HTR-8/SVneo (cell line): ENCODE measurements at places on chromosomes 2 and 18.

GRCh38 chr2:69097891-69098655, 85.1 kb downstream of the ANTXR1 start:
- no peak for DNase-seq

DNA sequence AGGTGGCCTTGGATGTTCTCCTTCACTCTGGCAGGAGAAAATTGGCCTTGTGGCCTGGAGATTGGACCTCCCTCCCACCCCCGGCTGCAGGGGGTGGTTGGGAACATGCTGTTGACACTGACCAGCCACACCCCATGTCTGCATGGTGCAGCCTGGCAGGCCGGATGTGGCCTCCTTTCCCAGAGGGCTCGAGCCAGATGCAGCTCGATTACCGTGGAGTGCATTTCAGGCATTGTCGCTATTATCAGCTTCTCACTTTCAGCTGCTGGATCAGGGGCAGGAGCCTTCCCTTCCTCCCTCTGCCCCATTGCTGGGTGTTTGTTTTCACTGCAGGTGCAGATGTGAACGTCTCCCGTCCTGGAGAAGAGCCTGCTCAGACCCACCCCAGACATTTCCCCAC, 211.0 kb upstream of the SIX2 start:
- no peak for DNase-seq

DNA sequence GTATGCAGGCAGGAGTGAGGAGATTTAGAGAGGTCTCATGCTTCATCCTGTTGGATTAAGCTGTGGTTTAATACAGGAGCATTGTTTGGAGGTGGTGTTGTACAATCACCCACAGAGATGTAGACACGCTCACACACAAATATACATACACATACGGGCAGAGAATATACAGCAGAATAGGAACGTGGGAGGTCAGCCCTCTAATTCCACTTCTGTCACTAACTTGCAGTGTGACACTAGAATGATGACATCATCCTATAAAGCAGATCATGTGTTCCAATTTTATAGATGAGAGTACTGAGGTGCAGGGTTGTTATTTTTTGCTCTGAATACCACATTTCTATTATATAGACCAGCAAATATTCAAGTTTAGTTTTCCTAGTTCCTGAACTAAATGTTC, 54.4 kb downstream of the TRIB2 start:
- no peak for DNase-seq

DNA sequence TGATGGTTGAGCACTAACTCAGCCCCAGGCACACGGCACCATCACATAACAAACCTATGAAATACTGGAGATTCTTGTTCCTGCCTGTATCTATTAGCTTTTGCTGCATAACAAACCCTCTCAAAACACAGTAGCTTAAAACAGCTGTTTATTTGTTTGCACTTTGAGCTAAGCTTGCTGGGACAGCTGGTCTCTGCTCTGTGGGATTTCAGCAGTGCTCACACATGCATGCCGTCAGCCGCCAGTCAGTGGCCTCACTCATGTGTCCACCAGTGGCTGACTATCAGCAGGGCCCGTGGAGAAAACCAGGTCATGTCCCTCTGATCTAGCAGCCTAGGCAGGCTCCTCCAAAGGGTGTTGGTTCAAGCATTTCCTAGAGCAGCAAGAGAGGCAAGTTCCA, 52.8 kb upstream of the RAB12 start:
- DNase-seq: no peak

DNA sequence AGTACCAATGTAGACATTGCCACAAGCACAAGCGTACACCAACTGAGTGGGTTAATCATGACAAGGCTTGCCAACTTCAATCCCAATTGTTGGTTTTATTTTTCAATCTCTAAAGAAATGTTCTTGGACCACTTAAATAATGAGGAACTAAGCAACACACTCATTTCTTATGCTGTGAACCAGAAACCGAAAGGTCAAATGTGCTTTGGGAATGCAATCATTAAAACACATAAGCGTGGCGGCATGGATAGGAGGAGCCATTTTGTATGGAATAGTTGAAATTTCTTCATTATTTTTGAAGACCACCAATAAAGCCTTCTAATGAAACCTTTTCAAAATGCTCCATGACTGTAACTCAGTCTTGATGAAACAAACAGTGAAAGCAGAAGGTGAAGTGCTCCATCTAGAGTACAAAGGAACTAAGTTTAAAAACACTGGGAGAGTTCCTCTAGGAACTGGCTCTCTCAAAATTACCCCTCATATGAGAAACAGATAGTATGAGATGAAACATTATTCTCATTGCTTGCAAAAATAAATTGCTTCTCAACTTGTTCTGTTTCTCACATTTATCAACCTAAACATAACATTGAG, 113.2 kb upstream of the CHST9 start:
- DNase-seq: no peak

DNA sequence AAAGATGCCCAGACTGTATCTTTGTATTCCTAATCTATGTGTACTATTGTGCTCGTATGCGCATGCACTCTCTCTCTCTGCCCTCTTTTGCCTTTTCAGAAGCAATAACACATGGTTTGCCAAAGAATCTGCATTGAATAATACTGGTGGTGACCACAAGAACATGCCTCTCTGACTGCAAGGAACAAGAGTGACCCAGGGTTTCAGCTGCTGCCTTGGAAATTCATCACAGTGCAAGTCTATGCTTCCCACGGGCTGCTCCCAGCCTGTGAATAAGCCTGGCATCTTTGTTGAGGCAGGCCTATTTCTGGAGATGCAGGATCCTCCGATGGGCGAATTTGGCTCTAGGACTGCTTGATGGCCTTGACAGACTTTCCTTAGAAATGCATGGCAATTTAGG, 689.4 kb upstream of the FANCL start:
- no peak for DNase-seq

GRCh38 chr2:1052771-1053191, 102.1 kb downstream of the SNTG2 start:
- no peak for DNase-seq

DNA sequence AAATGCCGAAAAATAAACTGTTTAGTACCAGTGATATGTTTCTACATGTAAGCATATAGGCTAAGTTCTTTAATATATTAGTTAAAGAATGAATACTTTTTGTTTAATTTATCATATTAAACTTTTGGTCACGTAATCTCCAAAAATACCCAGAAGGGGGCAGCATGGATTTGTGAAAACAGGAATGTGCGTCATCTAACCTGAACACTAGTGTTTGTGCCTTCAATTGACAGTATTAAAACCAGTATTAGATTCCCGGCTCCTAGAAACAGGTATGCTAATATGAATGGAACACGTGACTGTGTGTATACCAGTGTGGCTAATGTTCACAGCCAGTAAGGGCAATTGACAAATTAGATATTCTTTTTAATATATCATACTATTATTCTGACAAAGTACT, 51.8 kb downstream of the WDR7 start:
- DNase-seq: peak; percentile 9

GRCh38 chr18:3074087-3074486, 61.1 kb upstream of the LPIN2 start:
- no peak for DNase-seq

- DNase-seq: no peak
These were observed 68.8 kb upstream of the SERTAD2 start for GRCh38 chr2:64722291-64723044.

- no peak for DNase-seq
These were observed 108.8 kb downstream of the FMNL2 start for GRCh38 chr2:152443771-152444170.

DNA sequence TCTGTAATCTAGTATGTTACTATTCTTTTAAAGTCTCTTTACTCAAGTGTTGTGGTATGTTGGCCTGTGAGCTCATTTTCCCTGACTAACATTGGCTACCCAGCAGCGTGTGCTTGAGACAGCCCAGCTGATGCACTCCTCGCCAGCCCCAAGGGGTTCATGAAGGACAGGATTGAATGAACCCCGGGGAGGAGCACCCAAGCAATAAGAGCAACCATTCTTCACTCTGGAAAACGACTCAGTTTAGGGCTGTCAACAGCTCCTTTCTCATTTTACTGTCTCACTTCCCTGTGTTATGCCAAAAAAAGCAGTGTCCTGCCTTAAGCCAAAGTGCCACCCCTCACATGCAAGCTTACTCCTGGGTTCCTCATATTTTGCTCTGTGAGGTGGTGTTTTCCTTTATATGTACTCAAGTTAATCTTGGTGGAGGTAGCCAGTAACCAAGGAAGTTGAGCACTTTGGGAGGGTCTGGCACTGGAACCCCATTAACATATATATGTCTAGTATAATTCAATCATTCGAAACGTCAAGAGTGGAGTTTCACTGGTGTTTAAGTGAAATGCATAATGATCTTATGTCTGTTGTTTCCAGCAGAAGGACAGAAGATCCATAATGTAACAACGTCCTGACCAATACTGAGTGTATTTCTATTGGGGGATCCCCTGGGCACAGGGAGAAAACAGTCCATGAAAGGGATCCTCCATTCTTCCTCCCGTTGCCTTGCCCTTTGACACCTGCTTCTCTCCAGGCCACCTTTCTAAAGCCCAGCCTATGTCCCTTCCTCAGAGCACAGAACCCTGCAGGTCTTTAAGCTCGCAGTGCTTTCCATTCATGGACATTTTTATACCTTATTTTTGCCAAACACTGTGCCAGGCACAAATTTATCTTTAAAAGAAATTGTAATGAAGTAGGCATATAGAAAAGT, 43.2 kb downstream of the ATIC start:
- DNase-seq: no peak

GRCh38 chr18:65363011-65363410, 387.8 kb upstream of the CDH7 start:
- no peak for DNase-seq

- peak; percentile 62 for DNase-seq
These were observed 1.8 kb upstream of the ALK start for GRCh38 chr2:29923110-29923721.

DNA sequence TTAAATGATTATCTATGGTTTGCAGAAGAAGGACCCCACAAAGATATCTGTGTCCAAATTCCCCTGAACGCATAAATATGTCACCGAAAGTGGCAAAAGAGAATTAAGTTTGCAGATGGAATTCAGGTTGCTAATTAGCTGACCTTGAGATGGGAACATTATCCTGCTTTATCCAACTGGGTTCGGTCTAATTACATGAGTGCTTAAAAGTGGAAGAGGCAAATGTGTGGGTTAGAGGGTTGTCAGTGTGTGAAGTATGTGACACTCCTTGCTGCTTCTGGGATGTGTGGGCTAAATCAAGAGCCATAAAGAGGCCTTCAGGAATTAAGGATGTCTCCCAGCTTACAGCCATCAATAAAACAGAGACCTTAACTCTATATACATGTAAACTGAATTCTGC, 53.5 kb downstream of the CDH19 start:
- no peak for DNase-seq

DNA sequence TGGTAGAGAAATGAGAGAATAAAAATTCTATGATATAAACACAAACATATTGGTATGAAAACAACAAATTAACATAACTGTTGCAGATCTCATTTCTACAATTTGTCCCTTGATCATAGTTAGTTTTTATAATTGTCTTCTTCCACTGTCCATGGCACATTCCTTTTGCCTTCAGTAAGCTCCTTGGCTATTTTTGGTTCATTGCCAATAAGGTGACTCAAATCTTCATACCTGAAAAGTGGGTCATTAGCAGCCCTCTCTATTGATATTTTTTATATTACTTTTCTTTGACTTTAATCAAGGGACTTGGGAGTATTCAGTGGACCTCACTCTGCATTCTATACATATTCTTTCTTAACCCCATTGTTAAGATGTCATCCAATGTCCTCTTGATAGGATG, 552.9 kb downstream of the TDRD15 start:
- DNase-seq: no peak

GRCh38 chr18:70289351-70290312, 787 bp downstream of the SOCS6 start:
- DNase-seq: no peak

DNA sequence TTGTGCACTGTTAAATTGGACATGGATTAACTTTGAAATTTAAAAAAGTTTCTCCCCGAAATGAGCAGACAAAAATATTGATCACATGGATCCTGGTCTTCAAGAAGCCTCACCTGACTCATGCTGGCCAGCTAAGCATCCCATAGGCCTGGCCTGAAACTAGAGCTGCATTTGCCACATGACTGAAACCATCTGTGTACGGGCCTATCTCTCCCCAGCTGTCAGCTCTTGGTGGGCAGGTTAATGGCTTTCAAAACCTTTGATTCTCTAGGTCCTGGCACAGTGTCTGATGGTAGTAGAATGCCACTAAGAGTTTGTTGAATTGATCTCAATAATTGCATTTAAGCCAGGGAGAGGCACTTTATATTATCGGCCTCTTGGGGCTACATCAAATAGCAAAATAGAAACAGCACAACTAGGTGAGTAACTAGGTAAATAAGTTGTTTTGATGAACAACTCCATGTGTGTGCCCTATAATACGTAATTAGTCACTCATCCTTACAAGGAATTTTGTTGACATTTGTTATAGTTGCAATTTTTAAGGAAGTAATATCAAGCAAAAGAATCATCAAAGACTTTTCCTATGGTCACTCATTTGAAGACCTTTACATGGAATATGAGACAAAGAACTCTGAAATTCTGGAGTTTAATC, 251.1 kb downstream of the SP3 start:
- no peak for DNase-seq

DNA sequence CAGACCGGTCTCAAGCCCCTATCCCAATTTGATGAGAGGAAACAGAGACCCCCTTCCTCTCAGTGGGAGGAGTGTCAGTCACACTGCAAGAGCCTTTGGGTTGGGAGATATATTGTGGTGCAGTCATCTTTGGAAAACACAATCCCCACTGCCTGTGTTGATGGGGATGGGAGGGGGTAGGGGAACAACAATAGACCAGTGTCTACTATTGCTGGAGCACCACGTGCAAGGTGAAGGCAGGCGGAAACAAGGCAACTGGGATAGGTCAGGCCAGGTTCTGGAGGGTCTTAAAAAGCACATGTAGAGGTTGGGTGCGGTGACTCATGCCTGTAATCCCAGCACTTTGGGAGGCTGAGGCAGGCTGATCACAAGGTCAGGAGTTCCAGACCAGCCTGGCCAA, 127.9 kb downstream of the ZFP36L2 start:
- no peak for DNase-seq

DNA sequence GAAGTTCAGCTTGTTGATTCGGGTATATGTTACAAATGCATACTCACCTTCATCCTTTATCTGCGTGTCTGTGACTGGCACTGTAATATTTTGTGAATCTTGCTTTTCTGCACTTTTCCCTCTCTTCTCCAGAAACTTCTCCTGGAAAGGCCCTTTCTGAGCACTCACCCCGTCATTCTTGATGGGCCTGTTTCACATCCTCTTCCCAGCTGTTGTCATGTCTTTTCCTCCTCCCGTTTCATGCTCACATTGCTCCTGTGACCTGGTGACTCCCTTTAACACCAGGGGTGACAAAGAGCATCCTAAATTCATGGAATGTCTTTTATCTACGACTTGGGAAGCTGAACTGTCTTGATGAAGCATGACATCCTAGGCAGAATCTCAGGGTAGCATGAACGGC, 65.8 kb downstream of the CD8B2 start:
- no peak for DNase-seq

GRCh38 chr2:34234823-34235222, 635.7 kb upstream of the FAM98A start:
- DNase-seq: no peak
